Body of pancreas (tissue), 4 donors: ENCODE measurements at places on chromosomes 5 and 9.
A peak's percentile ranks its signal among the peaks of the same experiment; 100 is the strongest.

DNA sequence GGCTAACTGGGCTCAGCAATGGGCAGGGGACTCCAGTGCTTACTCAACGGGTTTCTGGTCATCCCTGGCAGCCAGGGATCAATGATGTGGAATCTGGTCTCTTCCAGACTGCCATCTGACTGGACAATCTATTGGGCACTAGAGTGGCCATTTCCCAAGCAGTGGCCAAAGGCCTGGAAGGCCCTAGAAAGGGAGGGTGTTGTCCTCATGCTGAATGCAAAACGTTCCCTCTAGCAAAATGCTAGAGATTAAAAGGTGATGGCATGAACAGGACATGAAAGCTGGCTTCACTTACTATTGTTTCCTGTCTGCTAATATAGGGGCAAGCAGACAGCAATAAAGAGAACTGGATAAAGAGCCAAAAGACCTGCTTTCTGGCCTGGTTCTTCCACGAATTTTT, 254.2 kb upstream of the PANK3 start:
- H3K4me3 ChIP-seq: no peak overlapping the region
- no peaks in the 10 kb centered on the region for H3K27me3 ChIP-seq
- DNase-seq: no peak
- no peaks in the 10 kb centered on the region for H3K4me1 ChIP-seq
- H3K36me3 ChIP-seq: no peaks in the 10 kb centered on the region
- H3K27ac ChIP-seq: no peak overlapping the region

- no peak overlapping the region for H3K27ac ChIP-seq
- no peaks in the 10 kb centered on the region for H3K27me3 ChIP-seq
- H3K36me3 ChIP-seq: no peaks in the 10 kb centered on the region
- DNase-seq: no peak
Observed at GRCh38 chr5:172749076-172749475, 21.9 kb downstream of the DUSP1 start.

DNA sequence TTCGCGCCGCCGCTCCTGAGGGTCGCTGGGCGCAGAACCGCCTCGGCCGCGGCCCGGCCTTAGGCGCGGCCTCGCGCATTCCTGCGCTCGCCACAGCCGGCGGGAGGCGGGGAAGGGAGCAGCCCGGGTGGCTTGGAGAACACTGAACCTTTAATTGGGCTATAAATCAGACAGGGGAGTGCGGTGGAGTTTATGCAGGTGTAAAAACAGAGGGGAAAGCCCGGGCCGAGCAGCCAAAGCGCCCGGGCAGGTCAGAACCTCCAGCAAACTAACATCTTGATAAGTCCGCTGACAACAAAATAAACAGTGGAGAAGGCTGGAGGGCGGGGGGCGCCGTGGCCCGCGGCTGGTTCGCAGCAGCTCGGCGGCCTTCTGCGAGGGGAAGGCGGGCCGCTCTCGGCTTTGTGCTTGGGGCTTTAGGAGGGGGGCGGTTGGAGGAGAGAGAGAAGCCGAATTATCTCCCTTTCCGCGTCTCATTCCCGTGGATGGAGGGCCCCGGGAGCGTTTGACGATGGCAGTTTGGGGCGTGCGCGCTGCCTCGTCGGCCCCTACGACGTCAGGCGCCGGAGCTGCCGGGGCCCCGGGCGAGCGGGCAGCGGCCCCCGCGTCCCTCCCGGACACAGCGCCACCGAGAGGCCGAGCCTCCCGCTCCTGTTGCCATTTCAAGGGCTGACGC, 11.3 kb downstream of the FOXD1 start:
- no peak overlapping the region for H3K27ac ChIP-seq
- no peaks in the 10 kb centered on the region for H3K36me3 ChIP-seq
- DNase-seq: no peak
- H3K4me3 ChIP-seq: no peak overlapping the region
- peaks cover 5% of the 10 kb centered on the region for H3K27me3 ChIP-seq

DNA sequence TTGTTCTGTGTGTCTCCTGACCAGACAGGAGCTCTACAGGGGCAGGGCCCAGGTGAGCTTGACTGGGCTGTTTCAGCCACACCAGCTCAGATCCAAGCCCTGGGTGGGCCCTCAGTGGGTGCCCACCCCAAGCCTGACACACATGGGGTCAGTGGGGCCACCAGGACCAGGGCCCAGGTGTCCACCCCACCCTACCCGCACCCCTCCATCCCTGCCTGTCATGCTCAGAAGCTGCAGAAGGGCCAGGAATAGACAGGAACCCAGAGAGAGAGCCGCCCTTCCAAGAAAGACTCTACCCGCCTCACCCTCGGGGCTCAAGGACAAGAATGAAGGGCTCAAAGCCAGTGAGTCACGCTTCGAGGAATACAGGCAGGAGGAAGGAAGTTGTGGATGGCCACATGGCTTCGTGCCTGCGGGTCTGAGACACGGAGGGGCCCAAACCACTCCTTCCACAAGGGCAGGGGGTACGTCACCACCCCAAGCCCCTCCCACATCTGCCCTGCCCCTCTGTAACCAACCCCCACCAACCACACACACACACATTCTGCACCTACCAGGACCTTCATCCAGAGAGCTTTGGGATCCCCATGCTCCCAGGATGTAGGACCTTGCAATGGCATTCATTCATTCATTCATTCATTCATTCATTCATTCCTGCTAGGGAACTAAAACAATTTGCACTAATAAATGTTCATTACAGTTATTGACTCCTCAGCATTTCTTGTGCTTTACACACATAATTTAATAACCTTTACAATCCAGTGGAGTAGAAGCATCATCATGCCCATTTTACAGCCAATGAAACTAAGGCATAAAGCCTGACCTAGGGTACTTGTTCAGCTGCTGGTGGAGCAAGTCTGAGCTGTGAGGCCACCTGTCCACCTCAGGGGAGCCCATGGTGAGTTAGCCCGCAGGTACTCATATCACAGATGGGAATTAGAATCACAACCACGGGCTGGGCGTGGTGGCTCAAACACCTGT, 55.9 kb upstream of the STXBP1 start:
- H3K27me3 ChIP-seq: no peaks in the 10 kb centered on the region
- H3K36me3 ChIP-seq: no peaks in the 10 kb centered on the region
- H3K4me1 ChIP-seq: peaks cover 98% of the 10 kb centered on the region
- peak; percentile 75 for DNase-seq
- peak overlapping the region; percentile 78 for H3K27ac ChIP-seq

GRCh38 chr9:94825611-94825958, 99.1 kb downstream of the AOPEP start:
- DNase-seq: no peak
- H3K4me3 ChIP-seq: no peak overlapping the region
- H3K27me3 ChIP-seq: no peaks in the 10 kb centered on the region
- H3K4me1 ChIP-seq: peaks cover 7% of the 10 kb centered on the region
- H3K36me3 ChIP-seq: no peaks in the 10 kb centered on the region
- H3K27ac ChIP-seq: no peak overlapping the region

DNA sequence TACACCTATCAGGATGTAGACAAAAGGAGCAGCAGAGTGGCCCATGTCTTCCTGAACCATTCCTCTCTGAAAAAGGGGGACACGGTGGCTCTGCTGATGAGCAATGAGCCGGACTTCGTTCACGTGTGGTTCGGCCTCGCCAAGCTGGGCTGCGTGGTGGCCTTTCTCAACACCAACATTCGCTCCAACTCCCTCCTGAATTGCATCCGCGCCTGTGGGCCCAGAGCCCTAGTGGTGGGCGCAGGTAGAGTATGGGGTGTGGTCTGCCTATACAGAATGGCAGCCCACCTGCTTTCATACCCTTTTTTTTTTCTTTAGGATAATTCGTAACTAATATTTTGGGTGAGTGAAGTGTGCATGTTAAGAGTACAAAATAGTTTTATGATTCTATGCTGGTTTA, 1.1 kb downstream of the SLC27A6 start:
- no peak overlapping the region for H3K27ac ChIP-seq
- H3K27me3 ChIP-seq: no peaks in the 10 kb centered on the region
- H3K36me3 ChIP-seq: no peaks in the 10 kb centered on the region

GRCh38 chr9:119375892-119376291, 6.7 kb upstream of the BRINP1 start:
- no peaks in the 10 kb centered on the region for H3K36me3 ChIP-seq
- no peak for DNase-seq
- H3K27me3 ChIP-seq: no peaks in the 10 kb centered on the region
- no peak overlapping the region for H3K4me3 ChIP-seq

- DNase-seq: no peak
- no peak overlapping the region for H3K4me3 ChIP-seq
- no peaks in the 10 kb centered on the region for H3K27me3 ChIP-seq
- no peaks in the 10 kb centered on the region for H3K36me3 ChIP-seq
Observed at GRCh38 chr9:94110821-94111252, 26.6 kb downstream of the PTPDC1 start.

DNA sequence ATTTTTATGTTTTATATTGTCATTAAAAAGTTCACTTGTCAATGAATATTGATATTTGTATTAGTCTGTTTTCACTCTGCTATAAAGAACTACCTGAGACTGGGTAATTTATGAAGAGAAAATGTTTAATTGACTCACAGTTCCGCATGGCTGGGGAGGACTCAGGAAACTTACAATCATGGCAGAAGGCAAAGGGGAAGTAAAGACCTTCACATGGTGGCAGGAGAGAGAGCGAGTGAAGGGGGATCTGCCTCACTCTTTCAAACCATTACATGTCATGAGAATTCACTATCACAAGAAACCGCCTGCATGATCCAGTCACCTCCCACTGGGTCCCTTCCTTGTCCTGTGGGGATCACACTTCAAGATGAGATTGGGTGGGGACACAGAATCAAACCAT, 27.4 kb downstream of the SRD5A1 start:
- no peak overlapping the region for H3K27ac ChIP-seq
- H3K4me1 ChIP-seq: no peaks in the 10 kb centered on the region
- H3K27me3 ChIP-seq: no peaks in the 10 kb centered on the region
- DNase-seq: no peak
- no peak overlapping the region for H3K4me3 ChIP-seq

DNA sequence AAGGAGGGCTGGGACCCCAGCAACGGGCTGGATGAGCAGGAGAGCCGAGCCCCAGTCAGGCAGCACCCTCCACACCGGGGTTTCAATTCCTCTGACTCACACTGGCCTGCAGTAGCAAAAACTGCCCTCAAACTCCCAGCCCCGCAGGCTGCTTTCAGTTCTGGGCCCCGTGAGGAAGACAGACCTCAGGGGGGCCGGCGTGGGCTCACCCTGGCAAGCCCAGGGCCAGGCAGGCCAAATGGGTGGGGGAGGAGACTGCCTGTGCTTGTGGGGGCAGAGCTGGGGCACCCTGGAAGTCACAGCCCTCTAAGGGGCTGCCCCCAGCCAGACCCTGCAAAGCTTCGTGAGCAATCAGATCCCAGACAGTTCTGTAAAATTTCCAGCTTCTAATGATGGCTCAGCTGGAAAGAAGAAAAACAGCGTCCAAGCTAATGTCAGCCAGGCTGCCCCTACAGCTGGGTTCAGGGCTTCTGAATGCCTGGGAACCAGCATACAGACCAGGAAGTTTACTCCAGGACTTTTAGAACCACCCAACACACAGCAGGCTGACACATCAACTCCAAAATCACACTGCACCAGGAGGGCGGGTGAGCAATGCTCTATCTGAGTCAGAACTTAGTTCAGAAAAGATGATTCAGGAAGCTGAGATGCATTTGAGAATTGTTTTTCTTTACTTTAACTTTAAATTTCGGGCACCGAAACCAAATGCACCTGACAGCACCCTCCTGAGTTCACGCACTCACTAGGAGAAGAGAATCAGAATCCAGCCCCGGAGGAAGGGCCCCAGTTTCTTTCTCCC, 34.7 kb downstream of the LPCAT1 start:
- DNase-seq: no peak
- H3K27ac ChIP-seq: no peak overlapping the region
- no peak overlapping the region for H3K4me3 ChIP-seq
- no peaks in the 10 kb centered on the region for H3K36me3 ChIP-seq
- H3K27me3 ChIP-seq: no peaks in the 10 kb centered on the region

GRCh38 chr5:5331848-5332247, 90.6 kb upstream of the ICE1 start:
- no peaks in the 10 kb centered on the region for H3K36me3 ChIP-seq
- no peak overlapping the region for H3K4me3 ChIP-seq
- DNase-seq: no peak
- no peak overlapping the region for H3K27ac ChIP-seq
- H3K27me3 ChIP-seq: no peaks in the 10 kb centered on the region

DNA sequence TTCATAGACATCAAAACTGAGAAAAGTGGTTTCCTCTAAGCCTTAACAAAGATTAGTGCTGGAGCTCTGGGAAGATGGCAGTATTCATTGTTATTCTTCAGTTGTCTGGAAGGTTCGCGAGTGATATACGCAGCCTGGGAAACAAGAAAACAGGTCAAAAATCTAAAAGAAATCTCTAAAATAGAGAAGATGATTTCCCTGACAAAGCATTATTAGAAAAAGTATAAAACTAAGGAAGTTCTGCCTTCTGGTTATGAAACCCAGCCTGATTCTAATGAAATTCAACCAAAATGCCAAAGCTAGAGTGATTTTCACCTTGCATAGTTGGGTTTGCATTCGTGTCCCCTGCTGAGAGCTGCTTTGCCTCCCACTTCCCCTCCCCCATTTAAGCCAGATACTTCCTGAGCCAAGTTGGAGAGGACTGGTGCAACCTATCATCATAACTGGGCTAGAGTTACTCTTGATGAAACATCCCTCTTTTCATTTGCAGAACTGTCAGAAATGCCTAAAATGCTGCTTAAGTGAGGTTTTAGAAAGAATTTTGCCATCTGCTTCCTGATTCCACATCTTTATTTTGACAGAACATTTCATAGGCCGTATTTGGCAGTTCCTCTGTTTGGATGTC, 48.4 kb downstream of the NDFIP1 start:
- H3K27ac ChIP-seq: no peak overlapping the region
- no peaks in the 10 kb centered on the region for H3K27me3 ChIP-seq
- DNase-seq: no peak
- no peak overlapping the region for H3K4me3 ChIP-seq
- H3K4me1 ChIP-seq: no peaks in the 10 kb centered on the region
- H3K36me3 ChIP-seq: no peaks in the 10 kb centered on the region

GRCh38 chr5:121967187-121967586, 5.4 kb downstream of the SRFBP1 start:
- no peaks in the 10 kb centered on the region for H3K36me3 ChIP-seq
- no peak overlapping the region for H3K27ac ChIP-seq
- no peak overlapping the region for H3K4me3 ChIP-seq
- no peak for DNase-seq

DNA sequence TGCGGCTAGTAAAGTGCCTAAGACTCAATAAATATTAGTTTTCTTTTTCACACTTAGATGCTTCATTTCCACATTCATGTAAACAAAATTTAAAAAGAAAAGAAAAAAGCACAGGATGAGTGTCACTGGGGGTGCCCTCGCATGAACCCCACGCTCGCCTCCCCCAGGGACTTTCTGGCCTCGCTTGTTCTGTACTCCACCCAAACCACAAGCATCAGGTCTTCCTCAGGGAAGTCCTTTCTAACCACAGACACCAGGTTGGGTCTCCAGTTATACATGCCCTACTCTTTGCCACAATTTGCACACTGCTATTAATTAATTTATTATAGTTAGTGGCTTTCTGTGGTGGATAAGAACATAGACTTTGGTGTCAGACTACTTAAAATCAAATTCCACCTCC, 92.4 kb downstream of the RORB start:
- H3K36me3 ChIP-seq: no peaks in the 10 kb centered on the region
- no peaks in the 10 kb centered on the region for H3K4me1 ChIP-seq
- no peaks in the 10 kb centered on the region for H3K27me3 ChIP-seq
